Hematopoietic multipotent progenitor cell (in vitro differentiated cells): ENCODE measurements at places on chromosomes 7 and 10. TPM values are rescaled to one million over a fixed set of nuclear protein-coding genes. Genes with fewer than 3 reads are reported as not detected.

Gene CYCS
- 17.2 TPM for total RNA-seq

GRCh38 chr7:102403563-102403962, 7.4 kb downstream of the PRKRIP1 start:
- DNase-seq = no peak

DNA sequence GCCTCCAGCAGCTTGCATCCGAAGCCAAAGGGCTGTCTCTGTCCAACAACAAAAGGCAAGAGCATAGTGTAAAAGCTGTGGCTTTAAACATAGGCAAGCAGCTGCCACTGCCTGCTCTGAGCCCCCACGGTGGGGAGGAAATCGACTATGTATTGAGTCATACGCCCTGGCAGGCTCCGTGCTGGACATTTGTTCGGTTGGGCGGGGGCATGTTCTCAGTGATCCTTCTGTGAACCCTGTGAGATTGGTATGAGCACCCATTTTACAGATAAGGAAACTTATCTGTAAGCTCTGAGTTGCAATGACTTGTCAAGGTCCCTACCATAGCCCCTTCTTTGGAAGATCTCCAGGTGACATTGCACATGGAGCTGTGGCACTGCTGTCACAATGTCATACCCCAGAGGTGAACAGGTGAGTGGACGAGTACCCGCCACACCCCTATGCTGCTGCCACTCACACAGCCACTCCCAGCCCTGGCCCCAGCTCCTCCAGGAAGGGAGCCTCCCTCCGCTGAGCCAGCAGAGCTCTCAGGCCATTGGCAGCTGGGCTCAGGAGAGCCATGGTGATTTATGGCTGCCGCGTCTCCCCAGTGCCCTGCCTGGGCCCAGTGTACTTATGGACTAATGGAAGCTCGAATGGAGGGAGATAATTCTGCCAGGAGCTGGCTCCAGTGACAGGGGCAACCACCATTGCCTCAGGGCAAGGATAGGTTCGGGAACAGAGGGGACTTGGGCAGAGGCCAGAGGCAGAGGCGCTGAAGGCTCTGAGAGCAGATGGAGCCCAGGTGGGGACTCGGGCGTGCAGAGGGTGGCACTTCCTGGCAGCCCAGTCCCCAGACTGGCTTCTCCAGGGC, 43.7 kb downstream of the UNC5B start:
- DNase-seq = no peak

GRCh38 chr10:59838085-59838789, 68.1 kb downstream of the CCDC6 start:
- no peak for DNase-seq

DNA sequence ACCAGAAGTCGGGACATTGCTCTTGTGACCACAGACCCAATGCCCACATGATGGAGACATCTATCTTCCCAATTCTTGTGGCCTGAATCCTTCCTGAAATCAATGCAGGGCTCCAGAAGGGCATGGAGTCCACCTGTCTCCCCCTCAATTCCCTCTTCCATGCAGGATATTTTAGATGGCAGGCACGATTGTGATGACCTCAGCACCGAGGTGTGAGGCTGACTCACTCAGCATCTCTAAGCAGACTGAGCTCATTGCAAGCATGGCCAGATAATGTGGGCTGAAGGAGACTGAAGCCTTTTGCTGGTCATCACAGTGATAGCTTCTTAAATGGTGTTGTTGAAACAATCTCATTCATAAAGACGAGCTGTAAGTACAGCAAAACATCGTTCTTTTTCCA, 374.9 kb upstream of the PODXL start:
- DNase-seq = no peak

DNA sequence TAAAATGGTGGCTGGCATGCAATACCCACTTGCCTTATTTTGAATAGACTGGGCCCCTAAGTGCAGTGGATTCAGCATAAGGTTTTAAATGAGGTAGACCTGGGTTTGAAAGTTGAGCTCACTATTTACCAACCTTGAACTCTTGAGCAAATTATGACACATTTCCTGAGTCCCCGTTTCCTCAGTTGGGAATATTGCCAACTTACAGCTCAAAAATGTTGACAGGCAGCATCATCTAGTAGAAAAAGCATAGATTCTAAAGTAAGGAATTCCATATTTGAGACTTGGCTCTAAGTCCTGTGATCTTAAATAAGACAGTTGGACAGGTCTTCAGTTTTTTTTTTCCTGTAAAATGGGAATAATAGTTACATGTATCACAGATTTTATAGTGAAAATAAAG, 305.5 kb downstream of the ACTR3B start:
- no peak for DNase-seq

Gene UMAD1
- 9.4 TPM for total RNA-seq
